ENCODE measurements at places on chromosomes 1 and 21.

DNA sequence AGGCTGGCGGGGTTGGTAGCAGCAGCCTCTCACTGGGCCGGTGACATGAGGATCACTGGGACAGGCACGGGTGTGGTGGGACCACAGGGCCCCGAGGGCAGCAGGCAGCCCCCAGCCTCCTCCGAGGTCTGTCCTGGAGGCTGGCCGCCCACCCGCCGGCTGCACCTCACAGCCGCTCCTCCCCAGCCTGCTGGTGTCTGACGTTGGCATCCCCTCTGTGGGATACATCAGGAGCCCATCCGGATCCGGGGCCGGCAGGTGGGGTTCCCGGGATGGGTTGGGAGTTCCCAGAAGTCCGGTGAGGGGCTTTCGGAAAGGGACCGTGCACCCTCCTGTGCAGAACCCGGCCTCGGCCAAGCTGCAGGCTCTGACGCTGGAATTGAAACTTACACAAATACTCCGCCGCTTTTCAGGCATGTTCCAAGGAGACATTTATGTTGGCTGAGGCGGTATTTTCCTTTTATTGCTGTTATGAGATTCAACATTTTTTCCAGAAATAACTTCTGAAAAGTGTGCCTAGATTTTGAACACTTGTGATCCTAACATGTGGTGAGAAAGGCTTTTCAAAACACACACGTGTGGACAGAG is 142.1 kb upstream of the ARHGEF16 start:
- DNase-seq, result no peak

GRCh38 chr1:40058453-40059337 is 18.2 kb downstream of the CAP1 start:
- DNase-seq, result no peak

- DNase-seq, result no peak
Measured at GRCh38 chr1:62285984-62286785, 33.0 kb downstream of the KANK4 start.

GRCh38 chr1:29703596-29704370 is 467.5 kb downstream of the PTPRU start:
- no peak for DNase-seq

DNA sequence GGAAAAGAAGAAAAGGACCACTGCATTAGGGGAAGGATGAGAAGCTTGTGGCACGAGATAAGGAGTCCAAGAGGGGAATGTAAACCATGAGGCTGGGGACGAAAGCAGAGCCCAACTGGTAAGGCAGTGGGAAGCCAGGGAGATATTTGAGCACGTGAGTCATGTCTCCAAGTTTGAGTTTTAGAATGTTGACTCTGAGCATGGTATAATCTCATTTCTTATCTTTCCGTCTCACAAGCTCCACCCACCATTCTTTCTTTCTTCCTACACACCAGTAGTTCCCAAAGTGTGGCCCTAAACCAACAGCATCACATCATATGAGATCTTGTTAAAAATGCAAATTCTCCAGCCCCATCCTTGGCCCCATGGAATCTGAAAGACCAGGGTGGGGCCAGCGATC is 145.3 kb downstream of the PLPP3 start:
- no peak for DNase-seq

Measured in NCI-H1092 (cell line).